HTR-8/SVneo (cell line): ENCODE measurements at places on chromosomes 13 and 19.

DNA sequence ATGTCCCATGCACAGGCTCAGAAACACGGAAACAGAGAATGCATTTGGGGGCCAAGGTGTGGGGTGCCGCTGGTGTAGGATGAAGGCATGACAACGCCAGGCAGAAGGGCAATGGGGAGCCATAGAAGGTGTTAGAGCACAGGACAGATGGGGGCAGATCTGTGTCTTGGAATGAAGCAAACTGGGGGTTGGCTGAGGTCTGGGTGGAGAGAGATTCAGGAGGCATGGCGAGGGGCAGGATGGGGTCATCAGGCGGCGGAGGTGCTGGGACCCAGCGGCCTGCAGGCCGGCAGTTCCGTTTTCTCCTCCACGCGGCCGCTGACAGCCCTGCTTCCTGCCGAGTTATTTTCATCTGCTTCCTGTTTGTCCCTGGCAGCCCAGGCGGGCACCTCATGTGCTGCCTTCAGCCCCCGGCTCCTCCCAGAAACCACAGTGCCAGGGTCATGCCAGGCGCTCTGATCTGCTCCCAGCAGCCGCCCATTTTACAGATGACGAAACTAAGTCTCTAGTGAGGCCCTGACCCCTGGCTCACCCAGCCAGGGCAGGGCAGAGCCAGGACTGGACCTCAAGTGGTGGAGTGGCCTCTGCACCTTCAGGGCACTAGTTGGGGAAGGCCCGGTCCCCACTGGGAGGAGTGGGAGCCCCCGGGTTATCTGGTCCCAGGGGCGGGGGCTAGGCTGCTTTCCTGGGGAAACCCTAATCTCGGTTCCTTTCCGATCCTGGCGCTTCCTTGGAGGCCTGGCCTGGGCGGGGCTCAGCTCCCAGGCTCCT lies 2.2 kb downstream of the ARHGAP45 start:
- DNase-seq, result no peak

DNA sequence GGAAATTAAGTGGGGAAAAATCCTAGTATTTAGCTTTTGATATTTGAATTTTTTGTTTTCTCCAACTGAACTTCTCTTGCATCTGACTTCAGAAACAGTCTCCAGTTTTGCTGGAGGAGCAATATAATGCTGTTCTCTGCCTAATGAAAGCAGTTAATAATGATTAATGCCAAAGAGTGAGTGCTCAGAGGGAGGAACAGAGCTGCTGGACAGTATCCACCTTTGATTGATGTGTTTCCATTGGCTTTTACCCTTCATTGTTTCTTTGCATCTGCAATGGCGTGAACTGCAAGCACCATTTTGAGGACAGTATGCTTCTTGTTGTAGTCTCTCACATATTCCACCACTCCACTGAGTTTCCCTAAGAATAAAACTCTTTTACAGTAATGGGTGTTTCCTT lies 193.4 kb downstream of the ITGBL1 start:
- no peak for DNase-seq

DNA sequence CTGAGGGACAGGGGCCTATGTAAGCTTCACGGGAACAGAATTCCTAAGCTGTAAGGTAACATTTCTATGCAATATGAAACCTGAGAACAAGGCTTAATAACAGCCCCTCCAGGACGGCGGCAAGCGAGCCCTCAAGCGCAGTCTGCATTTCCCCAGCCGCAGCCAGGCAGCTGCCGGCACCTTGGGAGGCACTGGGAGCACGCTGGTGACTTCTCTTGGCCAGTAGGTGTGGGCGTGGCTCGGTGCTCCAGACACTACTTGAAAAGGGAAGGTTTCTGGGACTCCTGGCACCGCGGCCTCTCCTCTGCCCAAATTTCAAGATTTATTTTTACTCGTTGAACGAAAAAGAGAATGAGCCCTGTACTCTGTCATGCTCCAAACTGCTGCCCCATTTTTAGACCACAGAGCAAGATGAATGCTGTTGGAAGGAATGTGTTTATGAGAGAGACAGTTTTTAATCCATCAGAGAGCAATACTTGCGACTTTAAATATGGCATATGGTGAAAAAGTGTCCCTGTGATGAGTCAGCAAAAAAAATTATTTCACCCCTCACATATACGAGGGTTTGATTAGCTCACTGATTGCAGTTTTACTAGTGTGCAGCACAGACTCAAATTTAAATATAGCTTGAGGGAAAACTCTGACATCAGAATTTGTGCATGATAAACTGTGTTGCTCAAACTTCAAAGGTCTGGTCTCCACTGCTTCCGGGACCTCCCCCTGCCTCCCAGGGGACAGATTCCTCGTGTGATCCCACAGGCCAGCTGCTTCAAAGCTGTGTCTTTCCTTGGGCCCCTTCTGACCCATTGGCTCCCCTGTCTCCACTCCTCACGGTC lies 81.2 kb downstream of the COL4A2 start:
- DNase-seq, result peak; percentile 53

GRCh38 chr13:52161181-52161646 lies 1.8 kb upstream of the NEK3 start:
- no peak for DNase-seq

DNA sequence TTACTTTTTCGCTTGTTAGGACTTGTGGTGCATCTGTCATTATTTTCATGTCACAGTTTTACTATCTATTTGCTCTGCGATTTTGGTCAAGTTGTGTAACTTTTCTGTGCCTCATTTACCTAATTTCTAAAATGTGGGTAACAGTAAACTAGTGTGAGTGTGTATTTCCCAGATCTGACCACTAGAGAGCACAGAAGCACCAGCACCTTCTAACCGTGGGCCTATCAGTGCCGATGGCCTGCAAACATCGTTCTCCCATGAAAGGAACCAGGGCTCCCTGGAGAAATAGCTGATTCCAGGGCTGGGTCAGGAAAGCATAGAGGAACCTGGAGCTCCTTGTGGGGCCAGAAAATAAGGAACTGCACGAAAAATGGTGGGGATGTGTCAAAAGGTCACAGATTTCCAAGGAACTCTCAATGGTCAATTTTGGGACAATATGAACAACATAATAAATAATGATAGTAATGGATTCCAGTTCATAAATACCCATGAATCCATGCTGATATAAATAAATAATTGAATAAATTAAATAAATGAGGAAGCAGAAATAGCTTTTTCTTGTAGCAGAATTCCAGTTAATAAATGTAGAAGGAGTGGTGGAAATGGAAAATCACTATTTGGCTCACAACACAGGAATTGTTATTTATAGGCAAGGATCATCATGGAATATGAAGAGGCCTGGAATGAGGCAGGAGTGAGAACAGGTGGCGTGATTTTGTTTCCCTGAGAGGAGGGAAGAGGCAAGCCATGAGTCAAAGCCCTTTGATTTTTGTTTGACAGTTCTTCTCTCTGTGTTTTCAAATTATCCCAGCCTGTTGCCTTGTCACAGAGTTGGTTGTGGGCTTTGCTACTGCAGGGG lies 31.1 kb downstream of the CEACAM8 start:
- DNase-seq, result peak; percentile 63

DNA sequence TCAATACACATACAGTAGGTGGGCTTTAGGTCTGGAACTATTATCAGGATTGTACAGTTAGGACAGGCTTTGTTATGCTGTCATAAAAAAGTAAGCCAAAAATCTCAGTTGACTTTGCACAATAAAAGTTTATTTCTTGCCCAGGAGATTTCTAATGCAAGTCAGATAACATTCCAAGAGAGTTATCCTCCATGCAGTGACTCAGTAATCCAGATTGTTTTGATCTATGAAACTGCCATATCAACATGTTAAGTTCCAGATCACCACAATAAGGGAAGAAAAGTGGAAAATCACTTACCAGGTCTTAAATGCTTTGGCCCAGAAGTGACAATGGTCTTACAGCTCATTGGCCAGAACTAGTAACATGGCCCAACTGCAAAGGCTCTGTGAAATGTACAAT lies 636.2 kb upstream of the KLF12 start:
- peak; percentile 4 for DNase-seq

GRCh38 chr19:11460207-11460606 lies 20.6 kb downstream of the ELAVL3 start:
- no peak for DNase-seq

DNA sequence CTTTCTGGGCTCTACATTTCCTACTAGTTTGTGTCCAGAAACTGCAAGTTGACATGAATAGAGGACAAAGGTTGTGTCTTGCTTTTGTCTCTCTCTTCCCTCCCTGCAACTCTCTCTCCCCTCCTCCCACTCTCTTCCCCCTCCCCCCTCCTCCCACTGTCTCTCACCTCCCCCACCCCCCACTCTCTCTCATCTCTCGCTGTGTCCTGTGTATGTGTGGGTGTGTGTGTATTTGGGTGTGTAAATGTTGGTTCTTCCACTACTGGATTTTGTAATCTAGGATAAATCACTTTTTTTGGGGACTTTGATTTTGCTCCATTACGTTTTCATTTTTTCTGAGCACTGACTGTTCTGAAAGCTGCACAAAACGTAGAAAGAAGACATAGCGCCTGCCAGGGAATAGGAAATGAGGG lies 48.4 kb downstream of the AKAP11 start:
- no peak for DNase-seq

GRCh38 chr13:77619655-77620054 lies 77.8 kb upstream of the SLAIN1 start:
- DNase-seq, result no peak

DNA sequence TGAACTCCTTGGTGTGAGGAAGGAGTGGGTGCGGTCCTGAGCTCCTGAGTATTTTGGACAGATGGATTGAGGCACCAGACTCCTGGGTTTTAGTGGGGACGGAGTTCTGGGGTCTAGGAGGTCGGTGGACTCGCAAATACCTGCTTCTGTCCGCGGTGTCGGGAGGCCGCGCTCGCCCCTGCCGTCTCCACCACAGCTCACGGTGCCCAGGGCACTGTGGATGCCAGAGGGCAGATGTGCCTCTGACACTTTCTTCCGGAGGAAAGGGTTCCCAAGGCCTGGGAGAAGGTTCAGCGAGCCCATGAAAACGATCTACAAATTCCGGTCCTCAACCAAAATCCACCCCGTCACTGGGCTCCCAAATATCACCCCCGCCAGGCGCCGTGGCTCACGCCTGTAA lies 3.3 kb downstream of the TULP2 start:
- no peak for DNase-seq

DNA sequence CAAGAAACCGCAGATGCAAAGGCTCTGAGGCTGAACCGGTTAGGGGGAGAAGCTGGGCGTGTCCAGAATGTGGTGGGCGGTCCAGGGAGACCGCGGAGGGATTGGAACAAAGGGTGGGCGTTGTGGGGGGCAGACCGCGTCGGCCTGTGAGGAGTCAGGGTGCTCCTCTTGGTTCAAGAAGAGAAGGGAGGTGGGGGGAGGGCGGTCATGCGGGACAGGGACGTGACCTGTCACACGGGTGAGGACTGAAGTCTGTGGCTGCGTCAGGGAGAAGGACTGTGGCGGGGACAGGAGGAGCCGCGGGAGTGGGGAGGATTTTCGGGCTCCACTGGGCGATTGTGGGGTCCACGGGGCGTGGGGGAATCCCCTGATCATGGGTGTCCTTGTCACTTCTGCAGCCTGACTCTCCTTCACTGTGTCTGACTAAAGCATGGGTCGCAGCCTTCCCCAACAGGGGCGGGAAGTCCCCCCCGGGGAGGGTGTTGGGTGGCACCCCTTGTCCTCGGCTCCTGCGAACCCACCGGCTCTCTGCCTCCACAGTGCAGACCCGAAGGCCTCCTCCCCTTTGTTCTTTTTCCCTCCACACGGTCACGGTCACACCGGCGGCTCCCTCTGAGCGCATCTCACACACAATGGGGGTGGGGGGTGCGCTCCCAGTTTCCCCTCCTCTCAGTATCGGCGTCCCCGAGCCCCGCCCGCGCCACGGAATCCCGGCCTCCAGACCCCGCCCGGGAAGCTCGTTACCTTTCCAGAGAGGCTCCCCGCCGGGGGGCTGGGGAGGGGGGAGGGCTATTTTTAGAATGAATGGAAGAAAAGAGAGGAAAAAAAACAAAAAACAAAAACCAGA lies 16.4 kb upstream of the KCNN1 start:
- DNase-seq, result no peak

DNA sequence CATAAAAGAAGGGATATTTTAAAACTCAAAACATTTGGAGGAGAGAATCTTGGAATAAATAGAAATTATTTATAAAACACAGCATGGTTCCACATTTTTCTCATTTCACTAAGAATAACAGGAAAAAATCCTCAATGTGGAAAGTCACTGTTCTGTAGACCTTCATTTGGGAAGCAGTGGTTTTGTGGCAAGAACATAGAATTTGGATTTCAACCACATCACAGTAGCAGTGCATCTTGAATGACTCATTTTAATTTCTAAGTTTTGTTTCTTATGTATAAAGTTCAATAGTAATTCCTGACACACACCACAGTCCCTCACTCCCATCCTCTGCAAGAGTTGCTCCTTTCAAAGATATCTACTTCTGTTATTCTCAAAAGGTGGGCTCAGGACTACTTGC lies 264.0 kb downstream of the ENOX1 start:
- no peak for DNase-seq

DNA sequence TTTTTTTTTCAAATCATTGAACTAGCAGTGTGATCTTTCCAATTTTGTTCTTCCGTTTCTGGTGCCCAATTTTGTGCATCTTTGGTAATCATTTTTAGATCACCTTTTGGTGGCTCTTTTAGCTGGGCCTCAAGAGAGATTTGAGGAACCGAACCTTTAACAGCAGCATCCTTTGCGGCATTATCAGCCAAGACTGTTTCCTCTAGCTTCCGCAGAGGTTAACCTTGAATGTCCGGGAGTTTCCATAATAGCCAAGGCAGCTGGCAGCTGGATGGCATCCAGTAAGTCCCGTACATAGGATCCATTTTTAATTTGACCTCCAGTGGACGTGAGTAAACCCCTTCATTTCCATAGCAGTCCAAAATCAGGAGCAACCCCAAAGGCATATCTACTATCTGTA lies 9.6 kb downstream of the IRGC start:
- no peak for DNase-seq

GRCh38 chr13:99959540-99960230 lies 11.9 kb downstream of the ZIC5 start:
- DNase-seq, result no peak

- DNase-seq, result peak; percentile 85
Measured at GRCh38 chr19:41957838-41958366, 1.2 kb downstream of the RABAC1 start.

DNA sequence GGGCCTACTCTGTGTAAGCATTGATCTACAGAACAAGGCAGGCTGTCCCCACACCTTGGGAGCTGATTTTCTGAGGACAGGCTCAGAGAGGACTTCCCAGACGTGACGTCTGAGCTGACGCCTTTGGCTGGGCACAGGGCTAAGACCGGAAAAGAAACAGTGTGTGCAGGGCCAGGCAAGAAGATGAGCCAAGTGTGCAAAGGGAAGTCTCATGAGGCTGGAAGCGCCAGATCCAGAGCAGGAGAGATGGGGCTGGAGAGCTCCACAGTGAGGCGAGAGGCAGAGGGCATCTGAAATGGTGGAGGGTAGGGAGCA lies 12.7 kb downstream of the IGLON5 start:
- no peak for DNase-seq

DNA sequence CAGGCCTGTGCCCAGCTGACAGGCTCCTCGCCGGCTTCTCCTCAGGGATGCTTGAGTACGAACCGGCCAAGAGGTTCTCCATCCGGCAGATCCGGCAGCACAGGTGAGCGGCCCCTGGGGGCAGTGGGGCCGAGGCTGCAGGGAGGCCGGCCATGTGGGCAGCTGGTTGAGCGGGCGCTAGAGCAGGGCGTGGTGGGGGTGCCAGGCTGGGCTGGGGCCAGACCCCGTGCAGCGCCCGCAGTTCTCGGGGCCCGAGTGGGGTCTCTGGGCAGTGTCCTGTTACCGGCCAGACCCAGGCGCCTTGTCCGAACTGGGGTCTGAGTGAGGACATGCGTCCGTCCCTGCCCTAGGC lies 15.9 kb downstream of the CBARP start:
- no peak for DNase-seq

- DNase-seq, result no peak
Measured at GRCh38 chr19:30084390-30084819, 142.4 kb downstream of the URI1 start.
